Fibroblast of skin of abdomen (primary cell): ENCODE measurements at places on chromosomes 7 and 10.
A peak's percentile ranks its signal among the peaks of the same experiment; 100 is the strongest.

DNA sequence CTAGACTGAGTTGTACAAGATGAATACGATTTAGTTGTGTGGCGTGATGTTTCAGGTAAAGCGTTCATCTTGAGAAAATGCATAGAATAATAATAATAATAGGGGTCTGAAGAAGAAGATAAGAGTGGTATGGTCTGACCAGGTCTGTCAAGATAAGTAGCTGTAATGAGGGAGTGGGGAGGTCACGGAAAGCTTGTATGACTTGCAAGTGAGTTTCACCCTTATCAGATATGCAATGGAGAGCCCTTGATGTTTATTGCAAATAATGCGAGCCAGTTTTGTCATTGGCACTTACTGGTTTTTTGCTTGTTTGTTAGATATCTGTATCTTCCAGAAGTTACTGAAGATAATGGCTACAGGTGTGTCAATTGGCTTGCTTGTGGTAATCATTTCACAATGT is 611.5 kb downstream of the CNTNAP2 start:
- no peak for DNase-seq

GRCh38 chr7:23539494-23539907 is 7.7 kb upstream of the TRA2A start:
- DNase-seq, result no peak

DNA sequence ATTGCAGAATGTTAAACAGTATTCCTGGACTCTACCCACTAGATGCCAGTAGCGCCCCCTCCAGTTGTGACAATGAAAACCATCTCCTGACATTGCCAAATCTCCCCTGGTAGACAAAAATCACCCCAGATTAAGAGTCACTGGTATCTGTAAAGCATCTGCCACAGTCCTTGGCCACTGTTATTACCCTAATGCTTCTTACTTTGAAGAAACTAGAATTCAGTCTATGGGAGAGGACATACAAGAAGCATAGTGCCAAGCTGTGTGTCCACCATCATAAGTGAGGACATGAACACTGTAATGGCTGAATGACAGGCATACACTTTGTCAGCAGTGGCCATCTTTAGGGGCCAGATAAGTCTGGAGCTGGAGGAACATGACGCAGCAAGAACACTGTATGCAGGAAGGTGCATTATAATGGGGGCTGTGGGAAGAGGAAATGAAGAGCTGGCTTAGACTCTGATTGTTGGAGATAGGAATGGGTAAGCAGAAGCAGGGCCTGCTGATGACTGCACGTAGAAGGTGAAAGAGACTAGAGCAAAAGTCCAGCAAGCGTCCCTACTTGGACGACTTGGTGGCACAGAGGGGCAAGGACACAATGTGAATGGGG is 32.5 kb downstream of the CBX3 start:
- no peak for DNase-seq

- no peak for DNase-seq
Observed at GRCh38 chr7:69803699-69804516, 205.6 kb downstream of the AUTS2 start.

- no peak for DNase-seq
Observed at GRCh38 chr10:31656851-31657433, 271.7 kb downstream of the ARHGAP12 start.

- DNase-seq, result no peak
Observed at GRCh38 chr10:15737656-15738055, 17.9 kb upstream of the ITGA8 start.

- peak; percentile 16 for DNase-seq
Observed at GRCh38 chr7:132709971-132710567, 133.8 kb upstream of the PLXNA4 start.

DNA sequence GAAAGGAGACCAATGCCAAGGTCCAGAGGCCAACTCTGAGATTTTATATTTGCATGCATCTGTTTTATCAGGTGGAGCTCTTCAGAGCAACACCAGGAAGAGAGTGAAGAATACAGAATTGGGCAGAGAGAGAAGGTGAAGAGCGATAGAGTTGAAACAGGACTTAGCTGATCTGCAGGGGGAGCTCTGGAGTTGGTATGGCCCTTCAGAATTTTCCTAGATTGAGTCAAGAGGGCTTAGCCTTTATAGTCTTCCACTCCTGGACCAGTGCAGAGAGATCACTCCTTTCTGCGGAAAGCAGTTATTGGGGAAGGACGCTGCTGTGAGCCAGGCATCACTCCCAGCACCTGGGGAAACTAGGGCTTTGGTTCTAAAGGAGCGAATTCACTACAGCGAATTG is 105.0 kb upstream of the DGKB start:
- no peak for DNase-seq

DNA sequence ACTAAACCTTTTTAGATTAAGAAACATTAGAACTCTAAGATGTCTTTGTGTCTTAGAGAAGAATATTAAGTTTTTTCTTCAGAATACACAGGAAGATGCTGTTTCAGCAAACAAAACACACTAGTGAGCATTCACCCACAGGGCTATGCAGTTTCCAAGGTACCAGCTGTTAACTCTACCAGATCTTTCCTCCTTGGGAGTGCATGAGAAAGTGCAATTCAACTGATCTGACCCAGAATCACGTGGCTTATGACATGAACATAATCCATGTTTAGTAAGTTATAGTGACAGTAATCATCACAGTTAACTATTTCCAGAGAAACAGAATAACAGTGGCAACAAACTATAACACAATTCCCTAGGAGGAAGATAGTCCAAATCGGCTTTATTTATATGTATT is 270.7 kb downstream of the CACNA2D1 start:
- no peak for DNase-seq

DNA sequence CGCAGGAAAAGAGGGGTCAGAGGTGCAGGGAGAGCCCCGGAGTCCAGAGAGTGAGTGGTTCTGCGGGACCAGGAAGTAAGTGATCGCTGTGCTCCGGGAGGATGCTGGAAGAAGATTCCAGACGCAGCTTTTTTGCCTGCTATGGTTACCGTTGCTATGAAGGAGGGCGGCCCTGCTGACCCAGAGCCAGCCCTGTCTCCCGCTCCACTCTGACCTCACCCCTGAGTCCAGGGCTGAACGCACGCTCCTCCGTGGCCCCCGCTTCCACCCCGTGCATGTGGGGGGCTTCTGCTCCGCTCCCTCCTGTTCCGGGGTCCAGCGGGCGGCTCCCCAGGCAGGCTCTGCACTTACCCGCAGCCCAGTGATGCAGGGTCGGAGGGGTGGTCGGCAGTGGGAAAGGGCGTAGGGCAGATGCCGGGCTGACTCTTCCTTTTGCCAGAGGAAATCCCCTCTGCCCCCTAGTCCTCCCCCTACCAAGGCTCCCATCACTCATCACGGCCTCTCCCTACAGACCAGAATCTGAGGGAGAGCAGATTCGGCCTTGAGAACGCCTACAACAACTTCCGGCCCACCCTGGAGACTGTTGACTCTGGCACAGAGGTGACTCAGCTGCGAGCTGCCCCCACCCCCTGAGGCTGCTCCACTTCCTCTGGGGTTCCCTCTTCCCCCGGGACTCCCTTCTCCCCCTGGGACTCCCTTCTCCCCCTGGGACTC is 2.7 kb upstream of the MUC17 start:
- peak; percentile 83 for DNase-seq

DNA sequence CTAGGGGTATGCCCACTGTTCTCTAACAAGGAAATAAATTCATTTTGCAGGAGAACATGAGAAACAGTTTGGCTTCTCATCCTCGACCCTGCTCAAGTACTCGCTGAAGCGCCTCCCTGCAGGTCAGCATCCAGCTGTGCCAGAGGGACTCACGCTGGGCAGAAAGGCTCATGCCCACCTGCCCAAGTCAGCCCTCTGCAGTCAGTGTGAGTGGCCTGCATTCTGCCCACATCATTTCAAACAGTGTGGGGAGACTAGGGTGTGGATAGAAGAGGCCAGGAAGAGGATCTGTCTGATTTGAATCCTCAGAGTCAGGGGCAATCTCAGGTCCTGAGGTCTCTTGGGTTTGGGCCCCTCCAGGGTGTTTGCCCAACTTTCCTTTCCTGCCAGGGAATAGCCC is 297.8 kb downstream of the ELMO1 start:
- DNase-seq, result no peak

DNA sequence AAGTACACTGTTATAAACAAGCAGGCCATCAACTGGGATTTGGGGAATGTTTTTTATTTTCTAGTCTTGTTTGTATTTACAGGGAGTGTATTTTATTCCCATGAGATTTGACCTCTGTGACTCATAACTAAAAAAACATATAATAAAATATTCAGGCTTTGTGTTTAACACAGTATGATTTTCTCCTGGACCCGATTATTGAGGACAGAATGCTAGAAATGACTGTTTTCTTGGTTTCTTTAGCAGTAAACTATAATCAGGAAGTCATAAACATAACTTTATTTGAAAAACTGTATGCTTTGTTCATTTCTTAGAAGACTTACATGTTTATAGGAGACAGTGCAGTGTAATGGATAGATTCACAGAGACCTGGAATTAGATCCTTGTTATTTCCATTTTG is 2.1 kb downstream of the NHLRC2 start:
- no peak for DNase-seq

DNA sequence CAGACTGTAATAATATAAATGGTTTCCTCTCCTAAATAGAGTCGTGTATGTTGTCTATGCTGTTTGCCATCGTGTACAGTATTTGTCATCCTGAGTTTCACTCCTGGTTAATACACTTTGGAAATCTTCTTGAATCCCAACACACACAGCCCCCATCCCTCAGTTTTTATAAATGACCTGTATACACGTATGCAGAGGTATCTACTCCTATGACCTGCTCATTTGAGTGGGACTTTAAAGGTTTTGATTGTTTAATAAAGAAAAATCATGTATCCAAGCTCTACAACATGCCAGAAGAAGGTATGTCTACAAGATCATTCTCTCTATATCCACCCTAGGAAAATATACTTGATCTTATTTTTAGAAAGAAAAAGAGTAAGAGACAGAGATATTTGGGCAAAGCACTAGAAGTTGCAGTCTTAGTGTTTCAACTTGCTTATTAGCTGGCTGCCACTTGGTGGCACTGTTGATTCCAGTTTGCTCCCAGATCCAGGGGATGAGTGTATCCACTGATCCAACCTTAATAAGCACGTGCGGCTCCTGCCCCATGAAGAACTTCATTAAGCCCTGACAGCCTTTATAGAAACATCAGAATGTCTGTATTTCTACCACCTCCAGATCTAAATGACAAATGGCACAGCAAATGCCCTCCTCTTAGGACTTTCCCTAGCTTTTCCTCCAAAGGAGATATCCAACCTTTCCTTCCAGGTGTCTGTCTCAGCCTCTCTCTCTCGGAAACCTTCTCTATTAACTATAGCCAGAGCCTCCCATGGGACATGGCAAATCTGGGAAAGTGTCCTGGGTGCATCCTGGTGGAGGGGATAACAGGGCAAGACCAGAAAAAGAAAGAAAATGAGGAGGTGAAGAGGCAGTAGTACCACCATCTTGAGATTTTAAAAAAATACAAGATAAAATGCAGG is 181.6 kb upstream of the NEBL start:
- peak; percentile 64 for DNase-seq

GRCh38 chr10:14253711-14254110 is 77.0 kb downstream of the FRMD4A start:
- no peak for DNase-seq

DNA sequence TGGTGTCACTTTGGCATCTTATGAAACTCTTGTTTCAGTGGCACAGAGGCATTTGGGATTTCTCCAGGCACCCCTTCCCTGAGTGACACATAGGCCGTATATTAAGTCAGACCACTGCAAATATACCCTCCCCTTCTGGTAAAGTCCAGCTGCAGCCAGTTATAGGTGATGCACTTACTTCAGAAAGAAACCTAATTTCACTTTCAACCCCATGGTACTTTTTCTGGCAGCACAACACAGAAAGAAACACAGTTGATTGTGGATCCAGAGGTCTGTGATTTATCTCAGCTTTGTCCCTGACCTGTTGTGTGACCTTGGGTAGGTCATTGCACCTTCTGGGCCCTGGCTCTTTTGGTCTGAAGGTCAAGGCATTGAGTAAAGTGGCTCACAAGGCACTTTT is 173.2 kb downstream of the BUB3 start:
- no peak for DNase-seq

- DNase-seq, result no peak
Observed at GRCh38 chr10:95755511-95756004, 405 bp upstream of the ENTPD1 start.

- DNase-seq, result no peak
Observed at GRCh38 chr10:99393683-99394082, 36.7 kb downstream of the GOT1 start.

DNA sequence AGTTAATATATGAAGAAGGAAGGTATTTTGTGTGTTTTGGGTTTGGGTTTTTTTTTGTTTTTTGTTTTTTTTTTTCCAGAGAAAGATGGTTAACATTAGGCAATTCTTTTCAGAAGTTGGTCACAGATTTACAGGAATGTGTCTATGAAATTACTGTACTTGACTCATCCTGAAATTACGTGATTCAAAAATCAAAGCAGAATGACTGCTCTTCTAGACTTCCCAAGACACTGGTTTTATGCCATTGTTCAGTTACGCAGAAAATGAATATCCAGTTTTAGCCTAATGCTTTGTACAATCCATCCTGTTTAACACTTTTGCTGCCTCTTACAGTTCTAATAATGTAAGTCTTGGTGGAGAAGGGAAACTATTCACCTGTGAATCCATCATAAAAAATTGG is 39.7 kb upstream of the CELF2 start:
- peak; percentile 72 for DNase-seq

DNA sequence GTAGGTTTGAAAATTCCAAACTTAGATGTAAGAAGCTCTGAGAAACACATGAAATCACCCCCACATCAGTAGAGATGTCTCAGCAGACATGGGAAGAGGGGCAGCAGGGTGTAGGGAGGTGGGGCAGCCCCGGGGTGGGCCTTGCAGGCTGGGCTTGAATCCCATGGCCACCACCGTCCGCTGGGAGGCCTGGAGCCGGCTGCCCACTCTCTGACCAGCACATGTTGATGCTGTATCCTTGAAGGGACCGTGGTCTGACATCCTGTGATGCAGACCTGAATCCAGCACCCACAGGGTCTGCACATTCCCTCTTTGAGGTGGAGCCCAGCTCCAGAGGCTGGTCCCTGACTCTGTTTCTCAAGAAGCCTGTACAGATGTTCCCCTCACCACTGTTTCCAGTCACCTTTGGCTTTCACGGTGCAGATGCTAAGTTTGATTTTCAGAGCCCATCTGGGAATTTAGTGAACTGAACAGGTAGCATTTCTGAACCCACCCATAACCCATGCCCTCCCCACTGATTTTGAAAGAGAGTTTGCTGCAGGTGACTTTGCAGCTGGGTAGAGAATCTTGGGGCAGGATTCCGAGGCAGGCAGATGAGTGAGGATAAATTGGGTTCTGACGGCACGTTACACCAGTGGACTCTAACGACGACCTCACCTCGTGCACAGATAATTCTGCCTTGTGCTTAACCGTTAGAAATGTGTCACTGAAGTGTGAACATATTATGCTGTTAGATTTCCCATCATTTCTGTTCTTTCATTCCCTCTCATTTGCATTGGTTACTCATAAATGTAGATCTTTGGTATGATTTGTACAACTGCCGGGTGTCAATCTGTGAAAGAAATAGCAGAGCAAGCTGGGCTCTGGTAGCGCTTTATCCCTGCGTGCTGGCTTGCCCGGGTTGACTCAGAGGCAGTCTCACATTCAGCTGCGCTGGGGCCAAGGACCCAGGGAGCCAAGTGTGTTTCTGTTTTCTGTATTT is 45.7 kb downstream of the IKZF1 start:
- DNase-seq, result no peak

- DNase-seq, result no peak
Observed at GRCh38 chr7:112770051-112770450, 20.1 kb downstream of the TMEM168 start.
